ENCODE measurements at places on chromosomes 16 and 17.

DNA sequence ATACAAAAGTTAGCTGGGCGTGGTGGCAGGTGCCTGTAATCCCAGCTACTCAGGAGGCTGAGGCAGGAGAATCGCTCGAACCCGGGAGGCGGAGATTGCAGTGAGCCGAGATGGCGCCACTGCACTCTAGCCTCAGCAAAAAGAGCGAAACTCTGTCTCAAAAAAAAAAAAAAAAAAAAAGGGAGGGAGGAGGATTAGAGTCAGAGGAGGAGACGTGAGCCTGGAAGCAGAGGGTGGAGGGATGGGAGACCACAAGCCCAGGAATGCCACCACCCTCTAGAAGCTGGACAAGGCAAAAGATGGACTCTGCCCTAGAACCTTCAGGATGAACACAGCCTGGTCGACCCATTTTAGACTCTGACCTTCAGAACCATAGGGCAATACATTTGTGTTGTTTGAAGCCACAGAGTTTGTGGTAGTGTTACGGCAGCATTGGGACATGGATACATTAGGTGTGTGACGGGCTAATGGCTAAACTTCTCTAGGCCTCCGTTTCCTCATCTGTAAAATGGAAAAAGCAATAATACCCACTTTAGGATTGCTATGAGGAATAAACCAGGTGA lies 2.1 kb upstream of the SMIM22 start:
- DNase-seq = no peak

DNA sequence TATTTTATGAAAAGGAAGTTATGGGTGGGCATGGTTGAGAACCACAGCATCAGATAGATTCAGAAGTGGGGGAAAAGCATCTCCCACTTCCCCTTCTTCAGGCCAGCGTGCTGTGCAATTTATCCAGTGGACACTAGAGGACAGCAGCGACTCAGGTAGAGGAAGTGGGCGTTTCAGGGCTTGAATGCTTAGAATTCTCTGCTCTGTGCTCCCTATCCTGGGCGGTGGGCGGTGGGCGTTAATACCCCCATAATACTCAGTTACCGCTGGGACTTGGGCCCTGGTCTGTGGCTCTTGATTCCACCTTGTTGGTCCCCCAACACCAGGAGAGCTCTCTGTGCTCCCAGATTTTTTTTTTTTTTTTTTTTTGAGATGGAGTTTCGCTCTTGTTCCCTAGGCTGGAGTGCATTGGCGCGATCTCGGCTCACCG lies 3.7 kb upstream of the LYZL6 start:
- no peak for DNase-seq

DNA sequence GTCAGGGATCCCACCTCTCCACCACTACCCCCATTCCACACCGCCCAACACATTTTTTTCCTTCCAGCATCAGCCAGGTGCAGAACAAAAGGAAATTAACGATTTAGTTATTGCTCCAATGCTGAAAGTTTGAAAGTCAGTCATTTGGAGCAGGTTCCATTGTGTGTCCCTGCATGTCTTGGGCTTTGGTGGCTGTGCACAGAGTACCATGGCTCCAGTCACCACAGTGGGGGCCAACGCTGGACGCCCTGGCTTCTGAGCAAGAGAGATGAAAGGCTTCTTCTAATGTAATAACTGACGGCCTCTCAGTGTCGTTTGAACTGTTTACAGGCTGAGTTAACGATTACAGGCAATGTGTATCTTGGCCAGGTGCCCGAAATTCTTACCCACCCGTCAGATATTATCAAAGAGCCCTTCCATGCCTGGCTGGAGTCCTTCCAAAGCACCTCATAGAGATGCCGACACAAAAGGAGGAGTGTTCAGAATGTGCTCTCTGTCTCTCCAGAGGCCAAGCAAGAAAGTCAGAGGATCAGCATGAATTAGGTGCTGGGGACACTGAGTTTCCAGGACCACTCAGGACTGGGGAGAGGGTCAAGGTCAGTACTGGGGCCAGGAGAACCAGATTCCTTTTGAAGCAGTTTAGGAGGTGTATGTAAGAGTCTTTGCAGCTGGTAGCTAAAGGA lies 25.9 kb downstream of the RNF43 start:
- DNase-seq = no peak

DNA sequence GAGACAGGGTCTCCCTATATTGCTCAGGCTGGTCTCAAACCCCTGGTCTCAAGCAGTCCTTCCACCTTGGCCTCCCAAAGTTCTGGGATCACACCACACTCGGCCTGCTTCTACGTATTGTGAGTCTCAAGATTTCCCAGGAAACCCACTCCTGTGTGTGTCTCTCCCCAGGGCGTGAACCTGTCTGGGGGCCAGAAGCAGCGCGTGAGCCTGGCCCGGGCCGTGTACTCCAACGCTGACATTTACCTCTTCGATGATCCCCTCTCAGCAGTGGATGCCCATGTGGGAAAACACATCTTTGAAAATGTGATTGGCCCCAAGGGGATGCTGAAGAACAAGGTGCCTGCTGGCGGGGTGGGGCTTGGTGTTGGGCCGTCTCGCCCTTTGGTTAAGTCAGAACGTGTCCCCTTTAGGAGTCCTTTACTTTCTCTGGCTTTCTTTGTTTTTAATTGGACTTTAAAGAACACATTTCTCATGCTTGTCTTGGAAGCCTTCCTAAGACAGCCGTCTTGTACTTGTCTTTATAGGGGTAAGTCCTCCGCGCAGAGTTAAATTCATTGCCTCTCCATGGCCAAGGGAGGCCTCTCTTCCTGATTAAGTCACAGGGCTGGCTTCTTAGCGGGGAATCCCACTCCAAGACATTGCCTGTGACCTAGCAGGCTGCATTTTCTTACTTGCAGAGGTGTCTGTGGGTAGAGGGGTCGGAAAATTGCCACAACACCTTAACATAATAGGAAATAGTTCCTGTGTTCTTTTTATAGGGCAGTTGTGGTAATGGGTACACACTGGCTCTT lies 136.4 kb downstream of the ABCC6 start:
- no peak for DNase-seq

- DNase-seq = no peak
These were observed 10.7 kb downstream of the CRHR1 start for GRCh38 chr17:45794840-45795239.

- no peak for DNase-seq
These were observed 77.4 kb upstream of the TOB1 start for GRCh38 chr17:50943575-50943933.

DNA sequence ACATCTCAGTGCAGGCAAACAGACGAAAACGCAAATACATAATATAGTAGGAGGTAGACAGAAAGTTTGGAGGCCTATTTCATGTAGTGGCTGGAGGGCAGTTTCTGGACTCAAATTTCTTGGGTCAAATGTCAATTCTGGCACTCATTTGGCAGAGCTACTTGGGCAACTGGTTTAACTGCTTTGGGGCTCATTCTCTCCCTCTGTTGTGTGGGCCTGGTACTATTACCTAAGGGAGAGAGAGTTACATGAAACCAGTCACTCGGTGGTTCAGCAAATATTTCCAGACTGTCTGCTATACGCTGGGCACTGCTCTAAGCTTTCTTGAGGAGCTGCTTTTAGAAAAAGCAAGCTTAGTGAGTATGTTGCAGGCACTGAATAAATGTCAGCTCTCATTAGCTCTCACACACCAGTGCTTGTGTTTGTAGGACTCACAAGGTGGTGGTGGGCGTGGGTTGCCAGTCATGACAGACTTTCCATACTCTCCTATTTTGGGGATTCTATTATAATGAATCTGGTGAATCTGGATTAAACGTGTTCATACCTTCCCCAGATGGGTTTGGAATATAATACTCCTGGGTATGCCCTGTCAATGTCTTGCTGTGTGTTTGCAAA lies 1.8 kb upstream of the SHISA9 start:
- no peak for DNase-seq

DNA sequence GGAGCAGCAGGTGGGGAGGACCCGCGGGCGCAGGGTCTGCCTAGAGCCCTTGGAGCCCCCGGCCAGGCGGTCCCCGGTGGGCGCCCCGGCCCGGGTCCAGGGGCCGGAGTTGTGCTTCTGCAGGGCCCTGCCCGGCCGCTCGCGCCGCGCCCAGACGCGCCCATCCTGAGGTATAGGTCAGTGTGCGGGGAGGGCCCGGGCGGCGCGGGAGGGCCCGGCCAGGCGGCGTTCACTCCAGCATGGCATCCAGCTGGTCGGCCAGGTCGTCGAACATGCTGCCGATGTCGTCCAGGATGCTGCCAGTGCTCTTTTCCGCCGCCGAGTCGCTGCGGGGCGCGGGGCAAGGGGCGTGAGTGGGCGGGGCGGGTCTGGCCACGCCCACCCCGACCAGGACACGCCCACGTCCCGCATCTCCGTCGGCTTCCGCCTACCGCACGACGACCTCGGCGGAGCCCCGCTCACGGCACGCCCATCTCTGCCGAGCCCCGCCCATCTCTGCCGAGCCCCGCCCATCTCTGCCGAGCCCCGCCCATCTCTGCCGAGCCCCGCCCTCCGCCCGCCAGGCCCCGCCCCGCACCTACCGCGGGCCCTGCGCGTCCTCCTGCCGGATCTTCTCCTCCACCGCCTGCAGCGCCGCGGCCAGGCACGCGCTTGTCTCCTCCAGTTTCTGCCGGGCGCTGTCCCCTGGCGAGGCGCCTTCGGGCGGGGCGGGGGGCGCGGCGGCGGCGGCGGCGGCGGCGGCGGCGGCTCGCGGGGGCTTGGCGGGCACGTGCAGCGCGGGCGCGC lies 17.9 kb downstream of the CASKIN1 start:
- no peak for DNase-seq

GRCh38 chr16:83973581-83974385 lies 5.7 kb downstream of the NECAB2 start:
- DNase-seq = no peak

DNA sequence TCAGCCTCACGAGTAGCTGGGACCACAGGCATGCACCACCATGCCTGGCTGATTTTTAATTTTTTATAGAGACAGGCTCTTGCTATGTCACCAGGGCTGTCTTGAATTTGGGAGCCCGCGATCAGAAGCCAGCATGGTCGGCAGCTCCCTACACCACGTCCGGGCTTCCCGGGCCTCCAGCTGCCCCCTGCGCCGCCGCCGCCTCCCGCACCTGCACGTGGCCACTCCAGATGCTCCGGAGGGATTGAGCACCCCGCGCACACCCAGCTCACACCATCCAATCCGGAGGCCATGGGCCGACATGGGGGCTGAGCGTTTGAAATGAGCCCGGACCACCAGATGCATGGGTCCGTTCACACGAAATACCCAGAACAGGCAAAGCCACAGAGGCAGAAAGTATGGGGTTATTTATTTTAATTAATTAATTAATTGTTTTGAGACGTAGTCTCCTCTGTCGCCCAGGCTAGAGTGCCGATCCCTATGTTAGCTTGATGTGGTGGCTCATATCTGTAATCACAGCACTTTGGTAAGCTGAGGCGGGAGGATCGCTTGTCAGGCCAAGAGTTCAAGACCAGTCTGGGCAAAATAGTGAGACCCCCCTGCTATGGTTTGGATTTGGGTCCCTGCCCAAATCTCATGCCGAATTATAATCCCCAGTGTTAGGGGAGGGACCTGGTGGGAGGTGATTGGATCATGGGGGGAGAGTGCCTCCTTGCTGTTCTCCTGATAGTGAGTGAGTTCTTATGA lies 17.1 kb upstream of the PDXDC1 start:
- DNase-seq = no peak

DNA sequence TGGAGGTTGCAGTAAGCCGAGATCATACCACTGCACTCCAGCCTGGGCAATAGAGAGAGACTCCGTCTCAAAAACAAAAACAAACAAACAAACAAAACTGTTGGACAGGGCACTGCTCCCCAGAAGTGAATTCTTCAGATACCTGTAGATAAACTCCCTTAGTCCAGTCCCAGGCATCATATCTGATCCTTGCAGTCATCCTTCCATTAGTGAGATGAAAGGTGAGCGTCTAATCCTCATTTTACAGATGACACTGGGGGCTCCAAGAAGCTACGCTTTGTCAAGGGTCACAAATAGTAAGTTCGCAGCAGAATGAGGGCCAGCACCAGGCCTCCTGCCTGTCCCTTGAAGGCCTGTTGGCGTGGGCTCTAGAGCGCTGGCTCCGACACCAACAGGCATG lies 102.0 kb downstream of the OR1D5 start:
- no peak for DNase-seq

- DNase-seq = no peak
These were observed 334.7 kb downstream of the SOX9 start for GRCh38 chr17:72455562-72455961.

DNA sequence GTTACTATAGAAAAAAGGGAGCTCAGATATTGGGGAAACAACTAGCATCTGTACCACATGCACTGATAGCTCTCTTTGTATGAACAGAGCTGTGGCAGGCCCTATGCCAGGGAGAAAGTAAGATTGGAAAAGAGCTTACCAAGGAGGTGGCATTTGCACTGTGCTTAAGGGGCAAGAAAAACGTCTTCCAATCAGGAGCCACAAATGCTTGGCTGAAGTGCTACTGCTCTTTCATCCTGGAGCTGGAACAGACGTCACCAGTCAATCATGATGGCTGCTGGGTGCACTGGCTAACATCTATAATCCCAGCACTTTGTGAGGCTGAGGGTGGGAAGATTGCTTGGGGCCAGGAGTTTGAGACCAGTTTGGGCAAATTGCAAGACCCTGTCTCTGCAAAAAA lies 218.5 kb downstream of the SEC14L1 start:
- no peak for DNase-seq

DNA sequence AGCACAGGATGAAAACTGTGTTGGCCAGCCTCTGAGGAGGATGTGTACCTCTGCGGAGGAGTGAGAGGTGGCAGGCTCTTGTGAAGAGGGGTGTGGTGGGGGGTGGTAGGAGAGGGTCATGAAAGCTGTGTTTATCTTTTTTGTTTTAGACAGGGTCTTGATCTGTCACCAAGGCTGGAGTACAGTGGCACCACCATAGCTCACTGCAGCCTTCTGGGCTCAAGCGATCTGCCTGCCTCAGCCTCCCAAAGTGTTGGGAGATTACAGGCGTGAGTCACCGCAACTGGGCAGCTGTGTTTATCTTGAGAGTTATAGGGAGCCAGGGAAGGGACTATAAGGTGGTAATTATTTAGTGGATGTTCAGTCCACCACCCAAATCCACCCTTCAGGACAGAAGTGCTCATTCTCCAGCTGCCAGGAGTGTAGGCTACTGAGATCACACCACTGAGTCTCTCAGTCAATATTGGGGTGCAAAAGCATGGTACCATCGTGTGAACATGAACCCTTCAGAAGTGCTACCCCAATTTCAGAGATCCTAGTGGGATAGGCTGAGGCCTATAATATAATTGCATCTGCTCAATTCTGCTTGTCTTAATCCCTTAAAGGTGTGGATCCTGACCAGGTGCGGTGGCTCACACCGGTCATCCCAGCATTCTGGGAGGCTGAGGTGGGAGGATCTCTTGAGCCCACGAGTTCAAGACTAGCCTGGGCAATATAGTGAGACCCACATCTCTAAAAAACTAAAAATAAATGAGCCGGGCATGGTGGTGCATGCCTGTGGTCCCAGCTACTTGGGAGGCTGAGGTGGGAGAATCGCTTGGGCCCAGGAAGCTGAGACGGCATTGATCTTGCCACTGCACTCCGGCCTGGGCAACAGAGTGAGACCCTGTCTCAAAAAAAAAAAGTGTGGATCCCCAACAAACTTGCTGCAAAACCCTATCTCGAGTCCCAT lies 788 bp upstream of the EXOC3L1 start:
- no peak for DNase-seq

- no peak for DNase-seq
These were observed 57.0 kb downstream of the SHISA9 start for GRCh38 chr16:12958366-12958765.

- peak; percentile 31 for DNase-seq
These were observed 17.1 kb downstream of the LIG3 start for GRCh38 chr17:34997355-34997862.

Data from stromal cell of bone marrow (primary cell).